HFFc6 (cell line): ENCODE measurements at places on chromosomes 1 and 21. TPM values are rescaled to one million over a fixed set of nuclear protein-coding genes. Genes with fewer than 3 reads are reported as not detected.

- no peak for DNase-seq
These were observed 207.4 kb upstream of the CHRM3 start for GRCh38 chr1:239178961-239179360.

GRCh38 chr1:243416495-243416894 is 160.7 kb downstream of the SDCCAG8 start:
- DNase-seq, result no peak

DNA sequence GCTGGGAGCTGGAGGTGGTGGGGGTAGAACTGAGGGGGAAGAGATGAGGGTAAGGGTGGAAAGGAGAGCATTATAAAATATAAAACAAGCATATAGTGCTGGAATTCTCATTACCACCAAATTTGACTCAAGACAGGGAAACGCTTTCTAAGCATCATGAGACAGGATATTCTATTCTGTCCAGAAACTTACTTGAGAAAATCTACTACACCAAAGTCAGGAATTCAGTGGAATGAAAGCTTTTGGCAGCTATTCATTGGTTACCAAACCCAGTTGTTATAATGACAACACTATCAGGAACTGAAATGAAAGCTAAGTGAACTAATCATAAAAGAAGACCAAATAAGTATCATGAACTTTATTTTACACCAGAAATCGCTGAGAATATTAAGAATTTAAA is 14.5 kb downstream of the AIDA start:
- DNase-seq, result no peak

STIL gene
- 7.8 to 13.6 TPM (median 12.9 TPM) in 3 replicates for total RNA-seq

GRCh38 chr21:44438531-44439210 is 16.6 kb upstream of the LRRC3 start:
- DNase-seq, result no peak

DNA sequence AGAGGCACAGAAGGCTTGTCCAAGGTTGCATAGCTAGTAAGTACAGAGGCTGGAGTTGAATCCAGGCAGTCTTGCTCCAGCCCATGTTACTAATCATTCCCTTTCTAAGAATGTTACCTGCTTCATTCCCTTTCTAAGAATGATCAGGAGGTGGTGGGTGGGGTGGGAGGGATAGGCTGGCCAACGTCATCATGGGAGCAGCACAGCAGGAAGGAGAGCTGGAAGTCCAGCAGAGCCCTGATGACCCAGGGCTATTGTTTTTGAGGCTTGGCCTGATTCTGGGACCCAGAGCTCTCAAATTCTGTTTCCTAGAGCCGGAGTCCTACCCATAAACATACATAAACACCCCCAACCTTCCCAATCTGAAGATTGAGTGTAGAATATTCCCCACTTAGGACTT is 11.8 kb upstream of the CSF1 start:
- no peak for DNase-seq

GRCh38 chr1:78280626-78281025 is 210.1 kb upstream of the PTGFR start:
- DNase-seq, result no peak

GRCh38 chr1:7868070-7868780 is 15.4 kb upstream of the UTS2 start:
- no peak for DNase-seq

- DNase-seq, result peak; percentile 55
These were observed 485.3 kb upstream of the PTBP2 start for GRCh38 chr1:96236156-96236739.

RNASEL gene
- total RNA-seq, result 4.1 and 4.6 TPM in 2 replicates

S100A9 gene
- not detected in 3 replicates for total RNA-seq

- DNase-seq, result no peak
These were observed 4.1 kb downstream of the DCAF8 start for GRCh38 chr1:160258177-160258798.

- no peak for DNase-seq
These were observed 13.1 kb downstream of the NR5A2 start for GRCh38 chr1:200040481-200041138.

- no peak for DNase-seq
These were observed 40.5 kb downstream of the SLC5A9 start for GRCh38 chr1:48263041-48263440.

DNA sequence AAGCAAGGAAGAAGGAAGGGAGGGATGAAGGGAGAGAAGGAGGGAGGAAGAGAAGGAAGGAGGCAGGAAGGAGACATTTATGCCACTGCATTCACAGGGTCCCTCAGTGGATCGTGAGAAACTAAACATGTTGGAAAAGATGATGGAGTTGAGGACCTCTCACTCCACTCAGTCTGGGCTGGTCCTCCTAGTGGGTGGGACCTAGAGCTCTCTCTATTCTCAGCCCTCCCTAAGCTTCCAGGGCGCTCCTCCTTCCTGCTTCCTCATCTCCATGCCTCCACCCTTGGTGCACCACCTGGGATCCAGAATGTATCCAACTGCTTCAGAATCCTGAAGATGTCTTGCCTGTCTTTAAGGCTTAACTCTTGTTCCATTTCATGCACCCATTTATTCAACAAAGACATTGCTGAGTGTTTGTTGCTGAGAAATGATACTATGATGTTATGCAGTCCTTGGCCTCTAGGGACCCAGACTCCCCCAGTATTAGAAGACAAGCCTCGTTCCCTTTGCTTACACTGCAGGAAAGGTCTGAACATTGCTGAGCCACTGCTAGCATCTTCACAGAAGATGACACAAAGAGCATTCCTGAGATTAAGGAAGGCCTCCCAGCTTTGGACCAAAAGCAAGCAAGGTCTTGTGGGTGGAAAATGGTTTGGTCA is 88.5 kb downstream of the BEND5 start:
- DNase-seq, result no peak

DNA sequence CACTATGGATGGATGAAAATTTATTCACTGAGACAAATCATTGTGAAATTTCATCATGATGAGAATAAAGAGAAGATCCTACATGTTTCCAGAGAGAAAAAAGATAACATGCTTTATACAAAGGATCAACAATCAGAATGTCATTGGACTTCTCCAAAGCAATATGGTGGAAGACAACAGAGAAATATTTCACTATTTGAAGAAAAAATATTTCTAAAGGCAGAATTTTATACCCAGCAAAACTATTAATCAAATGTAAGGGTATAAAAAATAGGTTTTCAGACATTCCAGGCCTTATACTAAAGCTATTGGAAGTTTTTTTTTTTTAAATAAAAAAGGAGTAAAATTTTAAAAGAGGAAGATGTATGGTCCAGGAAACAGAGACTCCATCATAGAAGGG is 100.6 kb upstream of the OLIG2 start:
- no peak for DNase-seq

DNA sequence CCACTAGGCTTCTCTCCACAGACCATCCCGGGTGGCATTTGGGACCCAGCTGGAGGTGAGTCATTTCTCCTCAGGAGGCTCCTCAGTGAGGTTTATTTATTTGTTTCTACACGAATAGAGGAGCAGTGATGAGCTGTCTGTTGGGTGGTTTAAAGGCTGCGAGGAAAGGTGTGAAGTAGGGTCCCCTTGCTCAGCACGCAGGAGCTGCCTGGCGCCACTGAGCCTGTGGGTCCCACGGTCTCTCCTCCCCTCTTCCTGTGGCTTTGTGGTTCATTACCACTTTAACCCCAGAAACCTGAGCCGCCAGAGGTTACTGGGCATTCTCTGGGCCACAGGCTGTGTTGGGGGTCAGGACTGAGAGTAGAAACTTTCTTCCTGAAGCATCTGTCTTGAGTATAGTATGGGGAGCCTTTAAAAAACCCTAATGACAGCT is 39.9 kb downstream of the IL6R start:
- peak; percentile 81 for DNase-seq

DNA sequence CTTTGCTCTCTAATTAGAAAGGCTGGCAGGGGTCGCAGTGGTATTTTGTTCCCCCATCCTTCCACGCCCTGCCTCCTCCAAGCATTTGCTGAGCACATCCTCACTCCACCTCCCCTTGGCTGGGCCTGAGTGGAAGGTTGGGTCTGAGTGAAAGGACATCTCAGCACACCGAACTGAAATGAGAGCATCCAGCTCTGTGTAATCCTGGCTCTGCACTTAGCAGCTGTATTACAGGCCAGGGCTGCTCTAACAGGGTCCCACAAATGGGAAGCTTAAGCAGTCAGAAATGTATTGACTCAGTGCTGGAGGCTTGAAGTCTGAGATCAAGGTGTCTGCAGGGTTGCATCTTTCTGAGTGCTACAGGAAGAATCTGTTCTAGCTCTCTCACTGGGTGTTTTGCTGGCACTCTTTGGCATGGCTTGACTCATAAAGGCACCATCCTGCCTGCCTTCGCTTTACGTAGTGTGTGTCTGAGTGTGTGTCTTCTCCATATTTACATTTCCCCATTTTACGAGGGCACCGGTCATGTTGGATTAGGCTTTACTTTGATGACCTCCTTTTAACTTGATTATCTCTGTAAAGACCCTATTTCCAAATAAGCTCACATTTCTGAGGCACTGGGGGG is 48.5 kb upstream of the IGSF21 start:
- DNase-seq, result no peak

SNX7 gene
- total RNA-seq, result 23.5 to 35.1 TPM (median 31.4 TPM) in 3 replicates

- DNase-seq, result peak; percentile 93
These were observed 11.7 kb upstream of the ENO1 start for GRCh38 chr1:8889925-8890785.

UQCRHL gene
- total RNA-seq, result 0.79 to 1.8 TPM (median 1.1 TPM) in 3 replicates

- DNase-seq, result no peak
These were observed 4.5 kb downstream of the MRPS6 start for GRCh38 chr21:34077888-34078287.

DNA sequence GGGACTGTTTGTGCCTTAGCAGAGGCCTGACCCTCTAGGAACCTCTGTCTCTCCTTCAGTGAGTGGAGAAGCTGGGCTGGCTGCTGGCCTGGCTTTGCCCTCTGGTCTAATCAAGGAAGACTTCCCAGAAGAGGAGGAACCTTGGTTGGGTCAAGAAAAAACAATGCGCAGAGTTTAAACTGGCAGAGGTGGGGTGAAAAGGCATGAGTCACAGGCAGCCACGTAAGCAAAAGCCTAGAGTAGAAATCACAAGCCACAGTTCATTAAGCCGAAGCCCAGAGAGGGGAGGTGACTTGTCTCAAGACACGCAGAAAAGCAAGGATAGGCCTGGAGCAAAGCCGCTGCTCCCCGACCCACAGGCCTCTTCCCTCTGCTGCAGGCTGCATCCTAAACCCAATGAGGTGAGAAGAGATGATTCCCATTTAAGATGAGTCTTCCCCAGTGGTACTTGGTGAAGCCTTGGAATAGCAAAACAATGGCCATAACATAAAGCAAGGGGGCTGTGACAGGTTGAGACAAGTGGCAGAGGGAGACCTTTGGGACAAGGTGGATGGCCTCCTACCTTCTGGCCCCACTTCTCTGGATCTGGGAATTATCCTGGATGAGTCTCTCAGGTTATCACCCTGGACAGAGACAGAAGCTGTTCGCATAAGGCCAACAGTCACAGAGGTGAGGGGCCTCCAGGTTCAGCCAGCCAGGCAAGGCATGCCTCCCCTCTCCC is 7.7 kb downstream of the PDZK1IP1 start:
- DNase-seq, result no peak

DNA sequence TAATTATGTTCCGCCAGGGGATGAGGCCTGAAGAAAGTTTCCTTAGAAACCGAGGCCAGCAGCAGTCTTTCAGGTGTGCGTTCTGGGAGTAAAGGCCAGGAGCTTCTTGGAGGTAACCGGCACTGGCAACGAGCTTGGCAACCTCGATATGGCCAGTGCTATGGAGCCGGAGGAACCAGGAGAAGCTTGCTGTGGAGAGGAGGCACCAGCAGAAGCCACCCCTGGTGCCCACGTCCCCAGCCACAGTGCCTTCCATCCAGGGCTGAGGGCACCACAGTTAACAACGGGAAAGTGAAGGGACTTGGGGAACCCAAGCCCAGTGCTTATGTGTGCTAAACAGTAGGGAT is 41.5 kb upstream of the LIN9 start:
- no peak for DNase-seq

S100A7 gene
- not detected in 3 replicates for total RNA-seq

GRCh38 chr1:31412732-31413404 is at the start of gene SERINC2:
Gene SERINC2, plus strand, starts transcription at chr1:31413213. Its CDS starts 53 bp downstream, at chr1:31413266.
- DNase-seq, result no peak

GRCh38 chr1:198231779-198232178 is 75.0 kb downstream of the NEK7 start:
- DNase-seq, result no peak

GRCh38 chr1:96683931-96684330 is 37.7 kb upstream of the PTBP2 start:
- no peak for DNase-seq
